CD4-positive, alpha-beta T cell treated with Interleukin-10 for 1 hour (primary cell): ENCODE measurements at places on chromosomes 3 and 15.

DNA sequence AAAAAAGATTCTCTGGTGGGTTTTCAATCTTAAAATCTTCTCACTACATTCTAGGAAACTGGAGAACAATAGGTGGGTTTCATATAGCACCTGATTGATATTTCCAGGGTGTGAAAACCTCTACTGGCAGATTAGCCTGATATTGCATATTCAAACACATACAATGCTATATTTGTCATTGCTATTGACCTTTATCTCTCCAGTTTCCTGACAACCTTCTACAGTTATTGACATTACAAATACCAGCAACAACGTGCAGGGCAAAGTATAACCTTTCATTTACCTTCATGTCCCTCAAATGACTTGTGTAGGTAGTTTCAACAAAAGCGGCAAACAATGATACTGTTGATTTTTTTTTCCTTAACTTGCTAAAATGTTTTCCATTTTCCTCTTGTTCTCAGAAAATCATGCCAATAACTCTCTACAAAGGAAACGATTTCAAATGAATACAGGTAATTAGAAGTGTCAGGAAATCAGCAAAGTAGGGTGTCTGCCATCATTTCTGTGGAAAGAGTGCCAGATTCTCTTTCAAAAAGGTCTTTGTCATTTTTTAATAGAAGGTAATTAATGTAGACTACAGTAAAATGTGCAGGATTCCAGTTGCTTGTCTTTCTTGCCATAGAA, 72.6 kb upstream of the CDIN1 start:
- no peak for DNase-seq

DNA sequence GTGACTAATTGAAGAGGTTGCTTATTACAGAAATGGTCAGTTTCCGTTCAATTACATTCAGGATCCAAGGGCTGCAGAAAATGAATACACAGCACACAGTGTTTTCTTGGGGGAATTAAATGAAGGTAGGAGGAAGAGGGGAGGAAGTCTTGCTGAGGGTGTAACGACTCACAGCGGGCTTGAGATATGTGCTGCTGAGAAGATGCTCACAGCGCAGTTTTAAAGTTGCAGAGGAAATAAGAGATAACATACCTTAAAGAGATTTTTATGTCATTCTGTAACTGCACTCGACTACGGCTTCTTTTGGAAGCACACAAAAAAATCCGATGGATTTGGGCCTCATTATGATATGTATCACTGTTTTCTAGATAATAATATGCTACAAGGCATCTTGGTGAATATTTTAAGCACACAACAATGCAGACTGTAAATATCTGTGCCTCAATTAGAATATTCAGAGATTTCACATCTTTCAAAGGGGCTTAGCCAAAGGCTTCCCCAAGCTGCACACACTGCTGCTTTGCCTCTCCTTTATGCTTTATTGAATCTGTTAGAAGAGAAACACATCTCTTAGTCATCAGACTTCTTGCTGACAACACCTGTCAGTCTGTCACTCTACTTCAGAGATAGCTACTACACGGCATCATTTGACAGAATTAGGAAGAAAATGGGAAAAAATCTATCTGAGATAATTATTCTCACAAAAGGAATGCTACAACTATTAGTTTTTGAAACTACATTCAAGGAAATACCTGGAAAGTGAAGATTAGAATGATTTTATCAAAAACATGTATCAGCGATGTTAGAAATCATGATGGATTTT, 773.2 kb downstream of the OTOL1 start:
- DNase-seq: no peak

DNA sequence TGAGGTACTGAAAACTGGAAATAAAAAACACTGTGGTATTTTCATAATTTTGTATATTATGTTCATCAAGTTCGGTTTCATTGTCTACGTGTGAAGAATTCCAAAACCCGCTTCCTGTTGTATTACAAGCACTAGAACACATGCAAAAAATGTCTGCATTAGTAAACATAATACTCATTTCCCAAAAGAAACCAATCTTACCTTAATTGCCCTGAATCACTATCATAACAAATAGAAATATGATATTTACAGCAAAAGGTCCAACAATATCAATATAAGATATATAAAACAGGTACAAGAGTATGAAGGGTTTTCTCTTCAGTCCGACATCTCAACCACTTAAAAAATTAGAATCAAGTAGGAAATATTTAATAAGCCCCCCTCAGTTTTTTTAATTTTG, 26.3 kb upstream of the GP5 start:
- DNase-seq: no peak

- DNase-seq: peak; percentile 10
Observed at GRCh38 chr3:42387802-42388651, 22.4 kb downstream of the LYZL4 start.

DNA sequence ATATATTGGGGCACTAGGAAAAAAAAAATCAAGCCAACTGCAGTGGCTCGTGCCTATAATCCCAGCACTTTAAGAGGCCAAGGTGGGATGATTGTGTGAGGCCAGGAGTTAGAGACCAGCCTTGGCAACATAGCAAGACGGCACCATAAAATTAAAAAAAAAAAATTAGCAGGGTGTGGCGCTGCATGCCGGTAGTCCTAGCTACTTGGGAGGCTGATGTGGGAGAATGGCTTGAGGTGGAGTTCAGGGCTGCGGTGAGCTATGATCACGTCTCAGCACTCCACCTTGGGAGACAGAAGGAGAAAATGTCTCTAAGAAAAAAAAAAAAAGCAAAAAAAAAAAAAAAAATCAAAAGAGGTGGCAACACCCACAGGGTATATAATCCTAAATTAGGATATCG, 49.6 kb downstream of the INO80 start:
- DNase-seq: no peak

DNA sequence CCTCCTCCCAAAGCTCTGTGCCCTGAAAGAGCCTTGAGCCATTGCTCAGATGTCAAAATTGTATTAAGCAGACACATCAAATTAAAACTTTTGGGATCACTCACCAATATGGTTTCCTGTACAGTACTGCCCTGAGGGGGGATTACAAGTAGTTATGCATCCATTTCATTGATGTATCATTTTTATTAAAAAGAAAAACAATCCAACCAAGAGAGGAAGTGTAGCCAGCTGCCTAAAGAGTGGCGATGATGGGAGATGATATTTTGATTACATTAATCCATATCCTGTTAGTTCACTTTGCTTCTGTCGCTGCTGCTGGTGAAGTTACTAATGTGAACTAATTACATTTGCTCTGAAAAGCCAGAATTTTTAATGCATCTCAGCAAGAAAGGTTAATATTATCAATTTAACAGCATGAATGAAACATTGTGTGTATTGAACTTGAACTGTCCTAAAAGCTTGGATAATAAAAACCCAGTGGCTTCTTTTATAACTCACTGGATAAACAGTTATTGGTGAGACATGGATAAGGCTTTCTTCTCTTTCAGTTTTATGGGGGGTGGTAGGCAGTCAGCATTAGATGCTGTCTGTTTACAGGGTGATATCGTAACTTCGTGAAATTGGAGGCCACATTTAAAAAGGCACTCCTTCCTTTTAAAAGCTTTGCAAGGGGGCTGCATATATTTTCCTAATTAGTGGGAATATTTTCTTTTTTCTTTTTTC, 87.7 kb downstream of the IGF1R start:
- no peak for DNase-seq

DNA sequence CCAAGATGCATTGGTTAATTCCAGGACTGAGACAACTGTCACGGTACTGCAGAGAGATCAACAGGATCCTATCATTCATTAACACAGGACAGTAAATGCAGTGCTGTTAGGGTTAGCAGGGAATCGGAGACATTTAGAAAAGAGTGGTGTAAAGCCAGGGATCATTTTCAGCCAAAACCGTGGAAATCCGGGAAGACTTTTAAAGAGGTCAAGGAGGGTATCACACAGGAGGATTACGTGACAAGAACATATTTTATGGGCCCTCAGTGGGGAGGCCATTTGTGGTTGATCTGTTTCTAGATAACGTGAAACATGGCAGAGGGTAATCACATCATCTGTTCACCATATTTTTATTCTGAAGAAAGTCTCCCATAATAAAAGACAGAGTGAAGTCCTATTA, 216.1 kb downstream of the PTPRG start:
- DNase-seq: no peak

GRCh38 chr15:67189326-67190051, 65.0 kb downstream of the AAGAB start:
- DNase-seq: no peak

DNA sequence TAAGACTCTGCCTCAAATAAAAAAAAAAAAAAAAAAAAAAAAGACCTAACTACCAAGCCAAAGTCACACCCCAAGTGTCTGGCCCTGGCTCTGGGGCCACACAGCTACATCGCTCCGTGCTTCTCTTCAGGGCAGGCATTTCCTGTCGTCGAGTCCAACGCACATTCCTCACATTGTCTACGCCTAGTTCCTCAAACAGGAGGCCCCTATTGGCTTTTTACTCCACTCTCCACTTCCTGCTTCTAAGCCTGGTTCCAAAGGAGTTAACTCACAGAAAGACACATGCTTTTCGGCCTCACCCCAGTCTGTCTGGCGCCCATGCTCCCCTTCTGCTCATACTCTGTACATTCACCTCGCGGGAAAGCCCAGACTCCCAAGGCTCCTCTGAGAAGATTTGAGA, 28.8 kb downstream of the KNG1 start:
- DNase-seq: peak; percentile 2

GRCh38 chr3:12303993-12304392, 15.1 kb downstream of the PPARG start:
- no peak for DNase-seq

GRCh38 chr3:175726228-175726627, 867.1 kb downstream of the NAALADL2 start:
- no peak for DNase-seq

DNA sequence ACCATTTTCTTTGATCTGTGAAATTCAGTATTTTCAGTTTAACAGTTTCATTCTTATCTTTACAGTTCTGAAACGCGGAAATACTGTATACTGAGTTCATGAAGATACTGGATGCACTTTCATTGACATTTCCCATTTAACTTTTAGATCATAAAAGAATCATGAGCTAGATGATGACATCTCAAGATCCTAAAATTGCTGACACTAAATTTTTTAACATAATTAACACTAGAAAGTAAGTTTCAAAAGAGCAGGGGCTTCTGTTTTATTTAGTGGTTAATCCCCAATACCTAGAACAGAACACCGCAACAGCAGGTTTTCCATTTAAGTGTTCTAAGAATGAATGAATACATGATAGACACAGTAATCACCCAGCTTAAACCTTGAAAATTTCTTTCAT, 54.2 kb downstream of the SHQ1 start:
- DNase-seq: no peak

DNA sequence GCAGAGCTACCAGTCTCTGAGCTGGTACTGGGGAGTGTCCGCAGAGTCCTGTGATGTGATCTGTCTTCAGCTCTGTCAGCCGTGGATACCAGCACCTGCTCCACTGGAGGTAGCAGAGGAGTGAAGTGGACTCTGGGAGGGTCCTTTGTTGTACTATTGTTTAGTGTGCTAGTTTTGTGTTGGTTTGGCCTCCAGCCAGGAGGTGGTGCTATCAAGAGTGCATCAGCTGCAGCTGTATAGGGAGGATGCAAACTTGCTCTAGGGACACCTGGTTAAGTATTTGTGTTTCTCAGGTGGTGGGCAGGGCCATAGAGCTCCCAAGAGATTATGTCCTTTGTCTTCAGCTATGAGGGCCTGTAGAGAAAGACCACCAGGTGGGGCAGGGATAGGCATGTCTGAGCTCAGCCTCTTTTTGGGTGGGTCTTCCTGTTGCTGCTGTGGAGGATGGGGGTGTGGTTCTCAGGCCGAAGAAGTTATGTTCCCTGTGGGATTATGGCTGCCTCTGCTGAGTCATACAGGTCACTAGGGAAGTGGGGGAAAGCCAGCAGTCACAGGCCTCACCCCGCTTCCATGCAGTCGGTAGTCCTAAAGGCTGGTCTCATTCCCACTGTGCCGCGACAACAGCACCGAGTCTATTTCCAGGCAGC, 443.2 kb upstream of the TBL1XR1 start:
- DNase-seq: no peak

GRCh38 chr3:59677747-59678702, 628.2 kb upstream of the CFAP20DC start:
- DNase-seq: no peak
